Immature natural killer cell (primary cell): ENCODE measurements at places on chromosomes 7 and 10. TPM values are rescaled to one million over a fixed set of nuclear protein-coding genes. Genes with fewer than 3 reads are reported as not detected.

The UBE2D1 gene
- polyA plus RNA-seq, result 23.1 TPM

The PLXNA4 gene
- 0.56 TPM for polyA plus RNA-seq

The EBF3 gene
- polyA plus RNA-seq, result not detected

- DNase-seq, result no peak
Observed at GRCh38 chr7:147595042-147595441, 995.5 kb upstream of the C7orf33 start.

DNA sequence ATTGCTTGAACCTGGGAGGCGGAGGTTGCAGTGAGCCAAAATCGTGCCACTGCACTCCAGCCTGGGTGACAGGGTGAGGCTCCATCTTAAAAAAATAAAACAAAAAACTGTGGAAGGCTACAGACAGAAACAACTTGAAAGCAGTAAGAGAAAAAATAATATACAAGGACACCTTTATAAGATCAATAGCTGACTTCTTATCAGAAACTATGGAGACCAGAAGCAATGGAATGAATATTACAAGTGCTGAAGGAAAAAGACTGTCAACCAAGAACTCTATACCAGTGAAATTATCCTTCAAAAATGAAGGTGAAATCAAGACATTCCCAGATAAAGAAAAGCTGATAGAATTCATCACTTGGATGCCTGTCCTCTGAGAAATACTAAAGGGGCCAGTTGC, 49.0 kb downstream of the RBAK start:
- no peak for DNase-seq

DNA sequence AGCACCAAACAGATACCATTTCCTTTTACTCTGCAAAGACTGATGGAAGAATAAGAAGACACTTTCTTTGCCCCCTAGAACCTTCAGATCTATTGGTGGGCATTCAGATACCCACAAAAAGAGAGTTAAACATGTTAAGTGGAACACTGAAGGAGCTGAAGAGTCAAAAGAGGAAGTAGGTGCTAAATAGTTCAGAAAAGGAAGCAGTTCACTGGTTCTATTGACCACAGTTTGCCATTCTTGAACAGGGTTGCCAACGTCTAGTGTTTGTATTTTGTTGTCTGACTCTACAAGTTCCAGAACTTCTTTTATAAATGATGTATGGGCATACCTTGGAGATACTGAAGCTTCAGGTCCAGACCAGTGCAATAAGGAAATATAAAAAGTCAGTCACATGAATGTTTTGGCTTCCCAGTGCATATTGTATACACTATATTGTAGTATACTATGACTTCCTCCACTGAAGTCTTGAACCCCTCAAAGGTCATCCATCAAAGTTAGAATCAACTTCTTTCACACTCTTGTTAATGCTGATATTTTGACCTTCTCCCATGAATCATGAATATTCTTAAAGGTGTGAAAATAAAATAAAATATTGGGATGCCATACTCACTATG, 47.5 kb upstream of the AGR3 start:
- DNase-seq, result no peak

The ZNF117 gene
- polyA plus RNA-seq, result 0.27 TPM

- no peak for DNase-seq
Observed at GRCh38 chr10:28997734-28998133, 291.1 kb upstream of the LYZL1 start.
